ENCODE measurements at places on chromosomes 7 and 10.

DNA sequence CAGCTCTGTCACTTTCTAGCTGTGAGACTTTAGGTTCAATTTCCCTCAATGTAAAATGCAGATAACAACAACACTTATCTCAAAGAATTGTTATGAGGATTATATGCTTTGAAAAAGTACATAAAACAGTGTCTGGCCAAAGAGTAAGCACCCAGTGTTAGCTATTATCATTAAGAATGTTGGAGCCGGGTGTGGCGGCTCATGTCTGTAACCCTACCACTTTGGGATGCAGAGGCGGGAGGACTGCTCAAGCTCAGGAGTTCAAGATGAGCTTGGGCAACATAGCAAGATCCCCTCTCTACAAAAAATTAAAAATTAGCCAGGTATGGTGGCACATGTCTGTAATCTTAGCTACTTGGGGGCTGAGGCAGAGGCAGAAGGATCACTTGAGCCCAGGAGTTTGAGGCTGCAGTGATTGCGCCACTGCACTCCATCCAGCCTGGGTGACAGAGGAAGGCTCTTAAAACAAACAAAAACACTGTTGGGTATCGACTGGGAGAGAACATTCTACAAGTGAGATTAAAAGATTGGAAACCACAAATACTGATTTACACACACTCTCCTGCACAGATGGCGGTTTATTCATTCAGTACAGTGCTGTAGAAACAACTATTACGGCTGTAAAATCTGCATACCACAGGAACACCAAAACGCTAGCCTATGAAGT lies 107.3 kb downstream of the PROSER2 start:
- no peak for DNase-seq

DNA sequence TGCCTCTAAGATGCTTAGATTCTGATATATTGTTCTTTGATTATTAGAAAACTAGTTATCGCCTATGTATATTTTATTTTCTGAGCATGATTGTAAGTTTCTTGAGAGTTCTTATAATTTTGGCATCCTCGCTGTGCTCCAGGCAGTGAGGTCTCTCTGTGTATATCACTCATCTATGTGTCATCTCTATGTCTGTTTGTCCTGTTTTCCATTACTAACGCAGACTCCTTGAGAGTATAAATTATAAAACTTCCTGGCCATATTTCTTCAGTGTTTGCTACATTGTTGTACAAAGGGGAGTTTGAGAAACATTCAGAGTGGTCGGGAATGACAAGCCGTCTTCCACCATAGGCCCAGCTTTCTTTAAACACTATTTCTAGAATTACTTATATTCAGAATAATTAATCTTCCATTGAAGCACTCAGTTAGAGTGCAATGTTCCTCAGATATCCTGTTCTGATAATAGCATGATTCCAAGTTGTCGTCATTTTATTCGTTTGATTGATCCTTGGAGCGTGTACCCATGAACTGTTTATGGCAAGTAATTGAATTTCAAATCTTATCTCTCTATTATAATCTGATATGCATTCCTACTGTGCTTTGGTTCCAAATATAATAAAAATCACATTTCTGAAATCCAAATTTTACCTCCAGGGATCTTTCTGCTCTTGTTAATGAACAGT lies 206.6 kb downstream of the BAMBI start:
- no peak for DNase-seq

DNA sequence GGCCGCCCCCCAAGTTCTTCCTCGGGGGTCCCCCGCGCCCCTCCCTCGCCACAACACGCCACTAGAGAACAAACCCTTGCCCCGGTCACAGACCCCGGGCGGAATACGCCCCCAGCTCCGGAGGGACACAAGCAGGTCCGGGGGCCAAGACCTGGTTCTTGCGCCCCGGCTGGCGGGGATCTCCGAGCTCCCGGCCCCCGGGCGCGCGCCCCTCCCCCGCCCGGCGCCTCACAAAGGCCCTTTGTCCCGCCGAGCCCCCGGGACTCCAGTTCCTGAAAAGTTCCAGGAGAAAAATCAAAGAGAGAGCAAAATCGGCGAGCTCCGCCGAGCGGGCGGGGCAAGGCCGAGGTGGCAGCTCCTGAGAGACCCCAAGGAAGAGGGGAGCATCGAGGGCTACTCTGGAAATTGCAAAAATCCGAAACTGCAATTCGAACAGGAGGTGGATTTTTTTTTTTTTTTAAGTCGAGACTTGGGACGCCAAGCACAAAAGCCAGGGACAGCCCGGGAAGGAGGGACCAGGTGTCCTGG lies 4.0 kb downstream of the TNRC18 start:
- DNase-seq: no peak

- no peak for DNase-seq
These were observed 3.6 kb downstream of the FIGNL1 start for GRCh38 chr7:50446542-50446960.

GRCh38 chr10:101019440-101019703 lies 11.6 kb downstream of the PDZD7 start:
- no peak for DNase-seq

DNA sequence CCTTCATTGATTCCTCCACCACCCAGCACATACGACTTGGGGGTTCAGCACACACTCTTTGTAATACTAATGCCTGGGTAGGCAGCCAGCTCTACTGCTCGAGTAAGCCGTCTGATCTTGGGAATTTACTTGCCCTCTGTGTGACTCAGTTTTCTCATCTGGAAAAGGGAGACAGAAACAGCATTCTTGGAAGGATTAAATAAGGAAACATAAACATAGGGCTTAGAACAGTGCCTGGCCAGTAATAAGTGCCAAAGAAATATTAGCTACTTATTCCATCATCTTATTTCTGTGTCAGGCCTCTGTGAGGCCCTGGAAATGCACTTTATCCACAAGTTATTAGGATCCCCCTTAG lies 130.1 kb downstream of the TNS3 start:
- no peak for DNase-seq

DNA sequence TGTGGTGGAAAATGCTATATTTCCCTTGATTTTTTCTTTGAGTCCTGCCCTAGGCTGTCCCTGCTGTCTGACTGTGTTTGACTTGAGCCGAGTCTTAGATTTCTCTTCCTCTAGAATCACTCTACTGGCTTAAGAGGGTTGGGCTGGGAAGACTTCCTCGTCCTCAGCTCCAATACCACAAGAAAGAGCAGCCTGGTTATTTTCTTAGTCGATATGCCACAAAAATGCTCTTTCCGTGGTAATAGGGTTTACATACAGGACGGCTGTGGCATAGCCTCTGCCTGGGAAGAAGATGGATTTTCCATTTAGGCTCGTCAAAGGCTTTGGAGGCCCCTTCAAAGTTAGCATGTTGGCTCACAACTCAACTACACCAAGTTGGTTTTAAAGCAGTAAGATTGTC lies 212.0 kb upstream of the IGFBP3 start:
- DNase-seq: no peak

DNA sequence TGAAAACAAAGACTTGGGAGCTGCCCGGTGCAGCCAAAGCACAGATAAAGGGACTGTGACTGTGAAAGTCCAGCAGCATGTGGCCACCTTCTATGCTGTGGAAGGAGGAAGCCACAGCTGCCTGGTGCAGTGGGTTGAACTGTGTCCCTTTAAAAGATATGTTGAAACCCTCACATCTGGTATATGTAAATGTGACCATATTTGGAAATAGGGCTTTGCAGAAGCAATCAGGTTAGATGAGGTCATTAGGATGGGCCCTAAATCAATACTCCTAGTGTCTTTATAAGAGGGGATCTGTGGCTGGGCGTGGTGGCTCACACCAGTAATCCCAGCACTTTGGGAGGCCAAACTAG lies 136.9 kb downstream of the GLI3 start:
- DNase-seq: no peak

GRCh38 chr7:69388452-69389137 lies 209.7 kb upstream of the AUTS2 start:
- no peak for DNase-seq

DNA sequence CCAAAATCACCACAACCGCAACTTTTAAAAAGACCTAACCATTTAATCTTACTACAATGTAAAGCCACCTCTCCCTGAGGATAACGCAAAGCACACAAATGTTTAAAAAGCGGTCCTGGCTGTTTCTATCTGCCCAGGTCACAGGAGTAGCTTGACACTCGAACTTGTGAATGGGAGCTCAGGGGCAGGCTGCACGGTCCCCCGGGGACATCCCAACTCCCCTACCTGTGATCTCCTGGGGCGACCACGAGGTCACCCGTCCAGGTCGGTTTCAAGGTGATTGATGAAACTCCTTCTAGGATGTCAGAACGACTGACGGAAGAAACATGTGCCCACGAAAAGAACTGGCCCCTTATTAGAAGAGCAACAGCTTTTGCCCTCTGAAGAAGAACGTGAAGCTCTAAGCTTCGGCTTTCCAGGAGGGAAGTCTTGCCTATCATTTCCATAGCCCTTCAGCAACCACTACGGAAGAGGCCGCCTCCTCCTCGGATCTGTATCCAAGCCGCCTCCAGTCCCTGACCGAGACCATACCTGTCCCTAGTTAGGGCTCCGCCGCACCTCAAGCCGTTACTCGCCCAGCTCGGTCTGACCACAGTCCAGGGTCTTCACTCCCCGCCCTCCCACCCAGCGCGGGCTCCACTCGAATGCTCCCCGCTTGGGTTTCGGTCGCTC lies 459 bp downstream of the CYCS start:
- no peak for DNase-seq

DNA sequence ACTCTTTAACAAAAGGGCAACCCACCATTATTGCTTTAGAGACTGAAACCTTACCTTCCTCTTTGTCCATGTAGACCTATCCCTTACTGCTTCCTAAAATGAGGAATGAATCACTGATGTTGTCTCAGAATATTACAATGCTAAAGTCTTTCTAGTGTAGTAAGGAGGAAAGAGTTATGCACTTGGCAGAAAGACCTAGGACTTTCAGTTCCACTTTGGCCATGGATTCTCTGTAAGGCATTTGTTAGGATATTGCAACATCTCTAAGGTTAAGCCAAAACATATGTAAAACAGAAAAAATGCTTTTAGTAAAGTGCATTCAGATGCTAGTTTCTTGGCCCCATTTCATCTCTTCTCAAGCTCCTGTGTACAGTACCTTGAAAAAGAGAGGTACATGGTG lies 230.9 kb downstream of the PARD3 start:
- no peak for DNase-seq

GRCh38 chr10:94316560-94316959 lies 46.2 kb downstream of the NOC3L start:
- no peak for DNase-seq

- DNase-seq: no peak
These were observed 84.9 kb downstream of the NAMPT start for GRCh38 chr7:106199813-106200364.

- no peak for DNase-seq
These were observed 86.4 kb upstream of the RNF148 start for GRCh38 chr7:122789156-122789555.

DNA sequence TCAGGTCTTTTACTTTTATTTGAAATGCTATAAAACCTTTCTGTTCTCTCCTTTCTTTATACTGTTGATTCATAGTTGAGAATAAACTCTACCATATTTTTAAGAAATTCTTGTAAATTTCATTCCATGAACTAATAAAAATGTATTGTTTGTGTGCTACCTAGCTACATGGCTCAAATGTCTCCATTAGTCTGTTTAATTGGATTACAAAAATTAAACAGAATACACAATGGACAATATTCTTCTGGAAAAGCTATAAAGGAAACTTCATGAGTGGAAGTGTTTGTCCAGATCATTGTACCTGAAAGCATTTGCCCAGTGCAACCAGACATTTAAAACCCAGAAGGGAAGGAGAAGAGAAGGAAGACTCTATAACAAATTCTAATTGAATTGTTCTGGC lies 20.1 kb downstream of the KCND2 start:
- no peak for DNase-seq

DNA sequence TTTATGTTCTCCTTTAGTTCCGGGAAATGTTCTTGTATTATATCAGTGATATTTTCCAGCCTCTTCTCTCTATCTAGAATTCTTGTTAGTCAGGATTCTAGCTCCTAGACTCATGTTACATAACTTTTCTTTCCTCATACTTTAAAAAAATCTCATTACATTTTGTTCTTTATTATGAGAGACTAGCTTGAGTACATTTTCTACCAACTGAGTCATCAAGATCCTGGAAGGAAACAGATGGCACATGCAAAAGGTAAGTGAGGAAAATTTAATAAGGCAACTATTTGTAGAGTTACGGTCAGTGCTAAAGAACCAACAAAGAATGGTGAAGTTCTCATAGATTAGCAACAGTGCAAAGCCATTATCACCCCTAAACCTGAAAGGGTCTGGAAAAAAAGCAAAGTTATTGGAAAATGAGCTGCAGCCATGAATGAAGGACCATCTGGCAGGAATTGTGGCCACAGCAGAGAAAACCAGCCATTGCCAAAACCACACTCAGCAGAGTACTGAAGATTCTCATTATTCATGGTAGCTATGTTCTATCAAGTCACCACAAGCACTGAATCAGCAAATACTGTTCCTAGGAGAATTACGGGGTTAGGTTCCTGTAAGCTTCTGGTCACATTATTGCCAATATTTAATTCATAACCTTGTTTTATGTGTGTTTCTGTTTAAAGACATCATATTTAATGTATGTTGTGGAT lies 98.3 kb upstream of the C7orf33 start:
- no peak for DNase-seq

GRCh38 chr10:69318867-69319727 lies 40.8 kb downstream of the HK1 start:
- DNase-seq: peak; percentile 92

DNA sequence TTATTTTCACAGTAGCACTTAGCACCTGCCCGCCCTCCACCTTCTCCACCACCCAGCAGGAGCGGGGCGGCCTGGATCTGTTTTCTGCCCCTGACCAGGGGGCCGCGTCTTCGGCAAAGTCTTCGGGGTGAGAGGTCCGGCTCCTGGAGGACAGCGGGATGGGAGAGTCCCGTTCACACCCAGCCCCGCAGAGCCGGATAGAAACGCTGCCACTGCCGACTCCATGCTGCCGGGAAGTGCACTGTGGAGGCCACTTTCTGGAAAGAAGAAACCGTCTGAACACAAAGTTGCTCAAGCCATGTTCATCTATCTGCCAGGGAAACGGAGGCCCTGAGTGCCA lies 14.5 kb upstream of the ZNF273 start:
- DNase-seq: no peak

DNA sequence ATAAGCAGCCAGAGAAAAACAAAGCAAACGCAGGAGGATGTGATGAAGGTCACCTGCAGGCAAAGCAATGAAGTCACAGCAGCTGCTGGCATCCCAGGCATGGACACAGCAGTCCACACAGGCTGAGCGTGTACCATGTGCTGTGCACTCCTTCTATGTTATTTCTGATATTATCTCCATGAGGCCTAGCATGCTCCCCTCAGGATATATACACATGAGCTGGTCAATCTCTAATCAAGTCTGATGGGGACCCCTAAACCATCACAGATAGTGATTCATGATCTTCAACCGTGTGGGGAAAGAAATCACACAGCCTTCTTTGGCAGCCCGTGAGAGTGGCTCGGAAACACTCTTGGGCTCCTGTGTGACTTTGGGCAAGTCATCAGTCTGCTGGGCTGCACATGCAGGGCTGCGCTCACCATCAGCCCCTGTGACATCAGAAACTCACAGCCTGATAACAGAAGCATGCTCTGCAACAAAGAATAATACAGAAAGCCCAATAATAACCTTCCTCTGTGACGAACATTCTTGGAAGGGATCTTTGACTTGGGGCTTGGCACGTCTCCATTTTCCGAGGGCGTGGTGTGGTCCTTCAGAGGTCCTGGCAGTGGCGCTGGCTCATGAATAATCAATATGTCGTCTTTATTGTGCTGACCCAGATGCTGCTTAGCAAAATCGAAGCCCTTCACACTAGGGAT lies 83.0 kb upstream of the ATP6V0A4 start:
- DNase-seq: peak; percentile 50

GRCh38 chr7:96869538-96869937 lies 135.8 kb upstream of the DLX6 start:
- DNase-seq: no peak

- no peak for DNase-seq
These were observed 48.1 kb downstream of the JAKMIP3 start for GRCh38 chr10:132113766-132114365.

Measured in psoas muscle (tissue), 8 donors.